ENCODE measurements at places on chromosomes 1 and 21.

GRCh38 chr1:12528021-12528852 lies 89.8 kb downstream of the DHRS3 start:
- DNase-seq = no peak

- DNase-seq = no peak
Observed at GRCh38 chr21:41835711-41836154, 43.4 kb downstream of the PRDM15 start.

DNA sequence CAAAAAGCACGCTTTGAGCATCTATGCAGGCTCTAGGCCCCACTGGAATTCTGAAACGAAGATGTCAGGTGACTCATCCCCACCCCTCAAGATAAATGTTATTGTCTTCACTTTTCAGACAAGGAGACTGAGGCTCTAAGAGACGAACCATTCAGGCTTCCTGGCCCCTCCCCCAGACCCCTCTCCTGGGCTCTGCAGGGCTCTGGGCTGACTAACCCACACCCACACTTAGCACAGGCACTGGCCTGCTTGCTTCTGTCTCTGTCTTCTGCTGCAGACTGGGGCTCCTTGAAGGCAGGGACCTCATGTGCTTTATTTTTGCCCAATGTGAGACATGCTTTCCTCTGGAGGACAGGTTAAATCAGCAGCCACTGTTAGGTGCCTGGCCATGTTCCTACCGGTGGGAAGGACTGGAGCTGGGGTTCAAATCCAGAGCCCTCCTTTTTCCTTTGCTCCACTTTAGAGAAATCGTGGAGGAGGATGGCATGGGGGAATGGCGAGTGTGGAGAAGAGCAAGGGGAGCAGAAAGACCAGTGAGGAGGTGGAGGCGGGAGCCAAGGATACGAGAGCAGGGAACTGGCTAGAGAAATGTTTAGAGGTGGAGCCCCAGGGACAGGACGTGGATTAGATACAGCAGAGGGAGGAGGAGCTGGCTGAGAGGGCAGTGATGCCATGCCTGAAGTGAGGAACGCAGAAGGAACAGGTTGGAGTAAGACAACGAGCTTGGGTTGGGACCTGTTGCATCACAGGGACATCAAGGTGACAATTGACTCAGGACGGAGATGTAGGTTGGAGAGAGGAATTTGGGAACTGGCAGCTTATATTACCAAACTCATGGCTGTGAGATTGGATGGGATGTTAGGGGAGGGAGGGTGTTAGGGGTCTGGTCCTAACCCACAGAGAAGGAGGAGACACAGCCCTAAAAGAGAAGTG lies 1.7 kb downstream of the TMEM125 start:
- no peak for DNase-seq

DNA sequence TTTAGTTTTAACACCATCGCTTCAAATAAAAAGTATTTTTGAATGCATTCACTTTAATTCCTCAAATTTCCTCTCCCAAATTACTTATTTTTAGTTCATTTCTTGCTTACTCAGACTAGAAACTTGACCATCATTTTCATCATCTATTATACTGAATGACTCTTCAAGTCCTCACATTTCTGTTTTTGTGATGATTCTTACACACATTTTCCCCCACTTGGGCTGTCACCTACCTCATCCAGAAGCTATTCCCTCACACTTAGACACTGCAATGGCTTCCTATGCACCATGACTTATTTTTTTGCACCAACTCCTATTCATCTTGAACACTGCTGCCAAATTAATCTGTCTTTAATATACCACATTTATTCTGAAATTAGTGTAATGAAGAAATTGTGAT lies 239.6 kb upstream of the DUSP10 start:
- no peak for DNase-seq

- DNase-seq = no peak
Observed at GRCh38 chr1:61116421-61116820, 34.1 kb downstream of the NFIA start.
